ENCODE measurements at places on chromosomes 4 and X.

- peak; percentile 1 for DNase-seq
These were observed 393.8 kb upstream of the GRID2 start for GRCh38 chr4:91909963-91910362.

GRCh38 chr4:180682776-180683175 lies 1560.4 kb upstream of the TENM3 start:
- DNase-seq = no peak

GRCh38 chrX:150159537-150159936 lies 203.6 kb upstream of the MAMLD1 start:
- DNase-seq = no peak

- no peak for DNase-seq
These were observed 93.5 kb upstream of the UCP1 start for GRCh38 chr4:140662082-140662869.

DNA sequence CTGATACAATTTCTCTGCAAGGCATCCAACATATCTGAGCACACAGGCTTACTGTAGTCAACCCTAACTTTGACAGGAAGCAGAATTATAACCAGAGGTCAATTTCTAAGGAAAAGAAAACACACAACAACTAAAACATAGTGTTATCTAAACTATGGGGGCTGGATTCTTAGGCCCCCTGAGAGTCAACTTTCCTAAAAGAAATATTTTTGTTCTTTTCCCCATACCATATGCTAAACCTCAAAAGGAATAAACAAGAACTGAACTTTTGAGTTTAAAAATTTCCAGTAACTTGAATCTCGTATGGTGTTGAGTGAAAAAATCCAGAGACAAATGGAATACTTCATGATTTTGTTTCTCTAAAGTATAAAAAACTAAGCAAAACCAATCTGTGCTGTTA lies 42.9 kb downstream of the ATXN3L start:
- no peak for DNase-seq

Measured in HT1080 (cell line).